ENCODE measurements at places on chromosomes 12 and 14.

DNA sequence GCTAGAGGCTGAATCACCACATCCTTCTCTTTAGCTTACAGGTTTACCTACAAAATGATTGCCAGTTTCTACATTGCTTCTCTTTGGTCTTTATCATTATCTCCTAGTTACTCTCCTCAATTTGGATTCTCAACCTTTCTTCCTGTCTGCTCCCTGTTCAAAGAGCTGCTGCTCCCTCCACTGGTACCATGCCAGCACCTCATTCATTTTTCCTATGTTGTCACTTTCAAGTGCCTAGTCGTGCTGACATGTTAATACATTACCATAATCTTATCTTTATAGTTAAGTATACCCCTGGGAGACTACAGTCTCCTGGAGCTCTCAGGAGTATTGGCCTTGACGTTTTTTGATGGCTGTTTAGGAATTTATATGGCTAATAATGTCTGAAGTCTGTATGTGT lies 14.2 kb downstream of the FRS2 start:
- no peak for DNase-seq

- DNase-seq: no peak
Measured at GRCh38 chr12:119082496-119082895, 96.2 kb upstream of the HSPB8 start.

DNA sequence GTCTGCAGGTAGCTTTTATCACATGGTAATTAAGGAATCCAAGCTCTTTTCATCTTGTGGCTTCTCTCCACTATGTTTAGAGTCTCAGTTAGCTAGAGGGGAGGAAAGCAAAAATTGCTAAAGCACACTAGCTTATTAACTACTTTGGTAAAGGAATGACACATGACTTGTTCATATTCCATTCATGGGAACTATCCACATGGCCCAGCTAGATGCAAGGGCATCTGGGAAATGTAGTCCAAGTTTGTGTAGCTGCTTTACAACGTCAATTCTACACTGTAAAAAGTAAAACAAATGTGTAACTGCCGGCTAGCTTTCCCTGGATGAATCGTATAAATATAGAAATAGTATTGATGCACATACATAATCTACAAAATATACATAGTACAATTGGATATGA lies 244.5 kb upstream of the LRFN5 start:
- DNase-seq: no peak

DNA sequence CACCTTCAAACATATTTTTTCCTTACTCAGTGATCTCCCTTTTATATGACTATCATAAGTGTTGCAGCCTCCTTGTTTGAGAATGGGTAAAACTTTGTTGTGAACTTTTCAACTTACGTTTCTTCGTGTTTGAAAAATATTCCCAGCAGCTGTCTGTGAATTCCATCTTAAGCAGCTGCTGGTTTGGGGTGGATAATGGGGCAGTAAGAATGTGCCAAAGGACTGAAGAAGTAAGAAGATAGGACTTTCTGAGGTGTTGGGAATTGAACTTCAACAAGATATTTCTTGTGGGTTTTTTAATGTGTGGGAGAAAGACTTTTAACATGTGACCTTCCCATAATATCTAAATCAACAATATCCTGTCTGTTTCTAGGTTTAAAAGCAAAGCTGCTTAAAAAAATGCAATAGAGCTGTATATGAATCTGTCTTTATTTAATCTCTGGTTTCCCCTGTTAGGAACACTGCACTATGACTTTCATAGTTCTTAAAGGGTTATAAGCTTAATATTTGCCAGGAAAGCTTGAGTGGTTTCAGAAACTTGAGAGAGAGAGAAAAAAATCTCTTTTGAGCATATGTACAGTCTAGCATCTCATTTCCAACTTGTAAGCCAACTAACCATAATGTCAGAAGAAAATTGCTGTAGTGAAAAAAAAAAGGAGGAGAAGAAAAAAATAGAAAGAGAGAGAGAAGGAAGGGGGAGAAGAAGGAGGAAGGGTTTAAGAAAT lies 1659.2 kb upstream of the FLRT2 start:
- DNase-seq: no peak

DNA sequence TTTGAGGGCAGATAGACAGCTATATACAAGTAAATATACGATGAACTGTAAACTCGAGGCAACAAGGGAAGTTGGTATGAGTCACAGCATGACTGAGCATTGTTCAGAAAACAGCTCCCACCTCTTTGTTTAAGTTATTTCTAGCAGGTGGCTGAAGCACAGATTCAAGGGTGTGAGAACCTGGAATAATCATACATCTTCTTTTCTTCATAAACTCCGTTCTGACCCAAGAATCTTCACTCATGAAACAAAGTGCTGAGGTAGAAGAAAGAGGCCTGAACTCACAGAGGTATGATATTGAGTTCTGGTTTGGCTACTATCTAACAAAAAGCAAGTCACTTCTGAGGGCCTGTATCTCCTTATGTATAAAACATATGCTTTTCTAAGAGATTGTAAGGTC lies 364.1 kb upstream of the KITLG start:
- no peak for DNase-seq

DNA sequence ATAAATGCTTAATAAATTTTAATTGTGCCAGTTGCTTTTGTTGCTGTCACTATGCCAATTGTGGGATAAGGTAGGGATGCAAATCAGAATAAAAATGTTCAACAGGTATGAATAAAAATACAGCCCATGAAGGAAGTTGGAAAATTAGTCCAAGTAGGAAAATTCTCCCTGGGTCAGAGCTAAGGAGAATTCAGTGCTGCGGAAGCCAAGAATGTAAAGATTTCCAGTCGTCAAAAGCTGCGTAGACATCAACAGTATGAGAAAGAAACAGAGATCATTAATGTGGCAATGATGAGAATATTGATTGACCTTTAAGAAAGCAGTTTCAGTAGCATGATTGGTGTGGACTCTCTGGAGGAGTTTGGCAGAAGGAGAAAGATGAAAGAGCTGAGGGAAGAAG lies 87.9 kb downstream of the PLEKHA5 start:
- DNase-seq: no peak

DNA sequence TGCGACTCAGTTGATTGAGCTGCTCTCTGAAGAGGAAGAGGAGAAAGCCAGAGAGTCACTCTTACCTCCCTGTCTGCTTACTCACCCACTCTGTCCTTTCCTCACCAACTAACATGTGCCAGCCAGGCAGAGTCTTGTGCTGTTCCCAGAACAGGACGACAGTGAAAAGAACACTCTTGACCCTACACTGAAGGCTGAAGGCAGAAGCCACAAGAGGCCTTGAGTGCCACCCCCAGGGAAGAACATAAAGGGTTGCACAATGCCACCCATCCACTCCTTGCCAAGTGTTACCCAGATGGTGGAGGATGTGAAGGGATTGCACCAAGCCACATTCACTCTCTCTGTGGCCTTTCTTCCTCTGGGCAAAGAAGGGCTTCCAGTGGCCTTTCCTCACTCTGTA lies 12.8 kb downstream of the ABHD4 start:
- no peak for DNase-seq

- no peak for DNase-seq
Measured at GRCh38 chr12:30847259-30847658, 79.3 kb upstream of the TSPAN11 start.

DNA sequence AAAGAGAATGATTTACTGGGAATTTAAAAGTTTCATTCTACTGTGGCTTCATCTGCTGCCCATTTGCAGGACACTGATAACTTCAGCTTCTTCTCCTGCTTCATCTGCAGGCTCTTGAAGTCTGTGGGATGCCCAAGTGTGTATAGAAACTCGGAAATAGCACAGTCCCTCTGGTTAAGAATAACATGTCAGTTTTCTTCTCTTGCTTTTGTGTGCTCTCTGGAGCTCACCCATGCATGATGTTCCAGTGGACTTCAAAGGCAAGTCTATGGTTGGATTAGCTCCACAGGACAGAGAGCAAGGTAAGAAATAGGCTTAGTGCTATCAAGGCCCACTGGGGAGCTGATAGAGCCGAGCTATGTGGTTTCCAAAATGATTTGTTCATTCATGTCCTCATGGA lies 13.7 kb downstream of the RMST start:
- no peak for DNase-seq

GRCh38 chr14:100850841-100851585 lies 25.1 kb downstream of the MEG3 start:
- no peak for DNase-seq

Data from esophagus muscularis mucosa (tissue), 4 donors.